ENCODE measurements at places on chromosomes 1 and 21.

- no peak for DNase-seq
Measured at GRCh38 chr1:110490791-110491451, 28.1 kb downstream of the KCNA10 start.

GRCh38 chr1:172245788-172246187 is 174.7 kb upstream of the C1orf105 start:
- no peak for DNase-seq

DNA sequence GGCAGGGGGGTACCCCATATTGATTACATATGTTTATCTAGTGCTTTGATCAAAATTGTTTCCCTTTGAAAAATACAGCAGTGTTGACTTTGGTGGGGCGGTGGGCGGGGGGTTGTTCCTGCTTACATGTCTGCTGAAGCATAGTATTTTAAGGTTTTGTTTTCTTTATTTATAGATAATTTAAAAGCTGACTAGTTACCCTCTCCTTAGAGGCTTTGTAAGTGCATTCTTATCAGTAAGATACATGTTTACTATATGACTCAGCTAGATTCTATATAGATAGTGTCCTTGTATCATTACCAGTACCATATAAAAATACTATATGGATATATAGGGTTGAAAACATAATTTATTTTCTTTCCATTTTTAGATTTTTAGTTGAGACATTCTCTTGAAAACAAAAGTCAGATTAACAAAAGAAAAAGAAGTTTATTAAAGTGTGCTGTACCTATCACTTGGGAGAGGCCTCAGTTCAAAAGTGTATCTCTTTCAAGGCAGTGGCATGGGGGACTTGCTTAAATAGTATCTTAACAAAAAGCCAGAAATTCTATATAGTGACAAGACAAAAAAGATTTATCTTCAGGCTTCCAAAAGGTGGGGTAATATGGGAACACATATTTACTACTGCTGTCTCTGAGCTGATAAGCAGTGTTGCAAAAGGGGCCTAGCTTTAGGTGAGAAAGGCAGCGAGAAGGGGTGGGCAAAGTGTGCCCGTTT is 79.0 kb downstream of the HS2ST1 start:
- no peak for DNase-seq

- DNase-seq, result no peak
Measured at GRCh38 chr1:245235156-245235555, 80.4 kb downstream of the KIF26B start.

DNA sequence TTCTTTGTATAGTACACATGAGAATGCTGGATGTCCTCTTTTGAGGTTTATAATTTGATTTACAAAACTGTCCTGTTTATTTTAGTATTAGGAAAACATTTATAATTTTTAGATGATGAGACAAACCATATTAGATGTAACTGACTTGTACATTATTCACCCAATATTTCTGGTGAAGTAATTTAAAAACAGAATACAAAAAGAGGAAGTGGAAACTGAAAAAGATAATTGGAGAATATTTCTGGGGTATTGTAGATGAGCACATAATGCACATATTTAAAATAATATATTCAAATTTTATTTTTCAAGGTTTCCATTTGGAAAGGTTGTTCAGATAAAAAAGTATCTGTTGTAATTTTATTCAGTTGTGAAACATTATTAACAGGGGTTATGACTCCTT is 40.7 kb downstream of the XPR1 start:
- no peak for DNase-seq

GRCh38 chr1:169479363-169480066 is 6.2 kb downstream of the SLC19A2 start:
- DNase-seq, result no peak

- no peak for DNase-seq
Measured at GRCh38 chr1:6880951-6881690, 95.9 kb downstream of the CAMTA1 start.

DNA sequence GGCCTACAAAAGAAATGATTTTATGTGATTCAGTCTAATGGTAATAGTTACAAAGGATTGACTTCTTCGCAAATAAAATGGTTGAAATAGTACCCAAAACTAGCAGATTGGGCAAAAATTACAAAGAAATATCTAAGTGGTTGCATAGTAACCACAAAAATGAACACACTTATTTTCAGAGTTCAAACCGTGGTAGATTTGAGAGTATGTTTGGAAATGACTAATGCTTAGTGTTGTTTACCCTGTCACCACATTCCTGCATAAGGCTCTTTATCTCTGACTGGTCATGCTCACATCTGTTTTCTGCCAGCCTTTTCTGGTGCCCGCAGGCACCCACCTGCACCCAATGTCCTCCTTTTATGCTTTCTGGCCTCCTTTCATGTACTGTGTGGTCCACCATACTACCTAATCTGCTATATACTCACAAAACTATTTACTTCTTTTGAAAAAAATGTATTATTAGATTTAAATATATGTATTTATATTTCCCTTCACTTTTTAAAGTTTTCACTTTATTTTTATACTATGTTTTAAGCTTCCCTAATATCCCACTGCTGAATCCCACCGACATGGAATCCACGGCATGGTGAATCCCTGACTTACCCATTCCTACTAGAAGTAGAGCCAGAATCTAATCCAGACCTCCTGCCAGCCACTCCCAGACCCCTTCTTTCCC is 30.3 kb downstream of the PTPRC start:
- DNase-seq, result peak; percentile 90

DNA sequence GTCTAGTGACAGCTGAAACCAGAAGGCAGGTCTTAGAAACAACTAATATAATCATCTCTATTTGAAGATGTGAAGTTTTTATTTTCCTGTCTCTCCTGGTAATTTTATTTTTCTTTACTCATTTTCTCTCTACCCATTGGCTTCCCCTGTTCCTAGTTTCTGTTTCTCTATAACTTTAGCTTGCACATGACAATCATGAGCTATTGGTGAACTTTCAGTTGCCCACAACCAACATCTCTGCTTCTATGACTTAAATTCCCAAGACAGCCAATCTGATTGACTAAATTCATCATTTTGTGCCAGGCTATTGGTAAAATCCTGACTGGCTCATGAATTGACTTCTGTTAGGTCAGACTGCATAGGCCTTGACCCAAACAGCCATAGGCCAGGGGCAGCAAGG is 13.7 kb upstream of the ACADM start:
- no peak for DNase-seq

GRCh38 chr1:53644909-53645689 is 93.9 kb downstream of the GLIS1 start:
- DNase-seq, result no peak

GRCh38 chr1:42713293-42713692 is 26.7 kb downstream of the CLDN19 start:
- no peak for DNase-seq

DNA sequence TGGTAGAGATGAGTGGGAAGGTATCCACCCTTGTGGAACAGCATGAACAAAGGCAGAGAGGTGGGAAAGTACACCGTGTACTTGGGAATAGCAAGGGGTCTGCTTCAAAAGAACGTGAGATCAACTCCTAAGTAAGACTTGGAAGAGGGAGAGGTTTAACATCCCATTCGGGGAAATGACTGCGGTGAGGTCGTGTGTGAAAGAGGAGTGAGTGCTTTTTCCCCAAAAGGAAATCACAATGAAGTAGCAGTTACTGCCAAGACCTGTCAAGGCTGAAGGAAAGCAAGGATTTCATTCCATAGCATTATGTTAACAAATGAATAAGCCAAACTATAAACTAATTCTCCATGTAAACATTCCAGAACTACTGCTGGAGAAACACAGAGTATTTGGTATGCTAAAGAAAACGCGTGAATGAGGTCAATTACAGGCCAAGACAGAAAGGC is 20.0 kb upstream of the SYDE2 start:
- DNase-seq, result no peak

DNA sequence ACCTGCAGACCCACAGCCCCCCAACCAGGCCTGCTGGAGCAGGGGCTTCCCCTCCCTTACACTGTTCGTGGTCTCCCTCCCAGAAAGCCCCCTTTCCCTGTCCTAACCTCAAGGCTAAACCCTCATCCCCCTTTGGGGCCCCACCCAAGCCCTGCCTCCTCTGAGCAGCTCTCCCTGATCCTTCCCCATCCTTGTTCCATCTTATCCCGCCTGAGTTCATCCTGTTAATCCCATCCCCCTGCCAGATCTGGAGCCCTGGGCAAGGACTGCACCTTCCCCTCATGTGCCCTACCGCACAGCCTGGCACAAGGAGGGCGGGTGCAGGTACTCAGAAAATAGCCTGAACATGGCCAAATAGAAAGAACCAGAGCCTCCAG is 6.9 kb upstream of the TNNT2 start:
- DNase-seq, result no peak

Measured in CD4-positive, alpha-beta T cell treated with Interleukin-4 for 1 hour (primary cell).